Muscle of arm (tissue), 14 donors: ENCODE measurements at places on chromosomes 13 and 19.

- DNase-seq, result no peak
Observed at GRCh38 chr19:16274447-16274846, 50.2 kb upstream of the KLF2 start.

DNA sequence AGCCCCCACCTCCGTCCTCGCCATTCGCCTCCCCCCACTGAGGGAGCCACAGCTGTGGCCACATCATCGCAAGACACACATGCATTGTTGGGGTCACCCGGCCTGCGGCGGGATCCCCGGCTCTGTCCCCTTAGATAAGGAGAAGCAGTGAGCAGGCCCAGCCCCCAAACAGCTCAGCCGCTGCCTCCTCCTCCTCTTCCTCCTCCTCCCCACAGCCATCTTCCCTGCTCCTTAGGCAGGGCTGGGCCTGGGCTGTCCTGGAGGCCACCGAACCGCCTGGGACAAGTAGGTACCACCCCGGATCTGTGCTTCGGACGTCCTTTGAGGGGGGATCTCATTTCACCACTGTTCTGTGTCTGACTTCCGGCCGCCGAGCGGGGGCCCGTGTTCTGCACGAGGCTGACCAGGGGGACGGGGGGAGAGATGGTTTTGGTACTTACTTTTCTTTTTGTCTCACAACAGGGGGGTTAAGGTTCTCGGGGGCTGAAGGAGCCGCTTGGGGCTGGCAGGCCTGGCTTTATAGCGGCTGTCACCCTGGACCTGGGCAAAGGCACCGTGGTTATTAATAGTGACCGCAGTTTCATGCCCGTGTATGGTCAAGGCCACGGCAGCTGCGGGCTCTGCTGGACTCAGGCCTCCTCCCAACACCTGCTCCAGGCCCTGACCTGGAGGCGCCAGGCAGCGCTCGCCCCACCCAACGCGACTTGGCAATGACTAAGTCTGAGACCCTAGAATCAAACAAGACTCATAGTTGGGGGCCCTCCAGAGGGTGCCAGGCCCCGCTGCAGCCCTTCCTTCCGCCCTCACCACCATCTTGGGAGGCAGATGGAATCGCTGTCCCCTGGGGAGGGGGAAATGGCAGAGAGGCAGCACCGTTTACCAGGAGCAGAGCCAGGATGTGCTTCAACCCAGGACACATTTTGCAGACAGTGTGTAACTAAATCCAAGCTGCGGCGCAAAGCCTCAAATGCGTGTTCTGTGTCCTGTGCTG, 18.3 kb downstream of the NMRK2 start:
- no peak for DNase-seq

DNA sequence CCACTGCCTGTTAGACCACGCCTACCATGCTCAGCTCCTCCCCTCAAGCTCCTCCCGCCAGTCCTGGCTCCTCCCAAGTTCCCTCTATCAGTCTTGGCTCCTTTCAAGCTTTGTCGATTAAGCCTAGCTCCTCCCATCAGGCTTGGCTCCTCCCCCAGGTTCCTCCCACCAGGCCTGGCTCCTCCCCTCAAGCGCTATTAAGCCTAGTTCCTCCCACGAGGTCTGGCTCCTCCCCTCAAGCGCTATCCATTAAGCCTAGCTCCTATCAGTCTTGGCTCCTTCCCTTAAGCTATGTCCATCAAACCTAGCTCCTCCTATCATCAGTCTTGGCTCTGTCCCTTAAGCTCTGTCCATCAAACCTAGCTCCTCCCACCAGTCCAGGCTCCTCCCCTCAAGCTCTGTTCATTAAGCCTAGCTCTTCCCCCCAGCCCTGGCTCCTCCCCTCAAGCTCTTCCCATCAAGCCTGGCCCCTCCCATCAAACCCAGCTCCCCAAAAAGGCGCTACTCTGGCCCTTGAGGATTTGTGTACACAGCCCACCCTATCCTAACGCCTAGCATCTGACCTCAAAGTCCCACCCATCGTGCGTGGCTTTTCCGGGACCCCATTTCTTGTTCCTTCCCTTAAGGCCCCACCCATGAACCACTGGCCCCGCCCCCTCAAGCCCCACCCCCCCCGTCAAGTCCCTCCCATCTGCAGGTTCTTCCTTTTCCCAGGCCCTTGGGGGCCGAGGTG, 10.0 kb downstream of the CAMSAP3 start:
- DNase-seq, result no peak

GRCh38 chr19:5947435-5947834, 30.5 kb downstream of the RANBP3 start:
- no peak for DNase-seq

GRCh38 chr13:47705185-47705584, 295.9 kb downstream of the SUCLA2 start:
- no peak for DNase-seq
